ENCODE measurements at places on chromosomes 5 and 9. TPM values are rescaled to one million over a fixed set of nuclear protein-coding genes. Genes with fewer than 3 reads are reported as not detected.

Gene CCNH
- 37.9 TPM for total RNA-seq

Gene CEP120
- 22.9 TPM for total RNA-seq

Gene TEK
- total RNA-seq: 1.8 TPM

Gene GPRIN1
- total RNA-seq: 10.8 TPM

GRCh38 chr9:94806307-94806893 is 79.9 kb downstream of the AOPEP start:
- H3K27me3 ChIP-seq: no peaks in the 10 kb centered on the region
- H3K36me3 ChIP-seq: peaks cover 2% of the 10 kb centered on the region
- no peaks in the 10 kb centered on the region for H3K4me1 ChIP-seq
- DNase-seq: no peak

DNA sequence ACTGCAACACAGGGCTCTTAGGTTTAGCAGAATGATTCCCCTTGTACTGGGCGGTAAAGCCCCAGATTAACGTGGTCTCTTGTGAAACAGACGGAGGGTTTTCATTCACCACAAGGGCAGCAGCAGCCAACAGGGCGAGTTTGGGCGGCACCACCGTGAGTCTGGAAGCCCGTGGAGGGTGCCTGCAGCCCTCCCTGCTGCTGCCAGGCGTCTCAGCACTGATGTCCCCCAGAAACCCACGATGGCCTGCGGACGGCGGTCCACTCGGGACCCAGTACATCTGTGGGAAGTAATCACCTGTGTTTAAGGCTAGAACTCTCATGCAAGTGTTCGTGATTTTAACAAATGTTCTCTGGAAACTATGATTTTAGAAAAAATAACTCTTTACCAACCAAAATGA is 67.8 kb downstream of the IRX2 start:
- H3K4me3 ChIP-seq: no peak overlapping the region
- no peaks in the 10 kb centered on the region for H3K27me3 ChIP-seq
- H3K36me3 ChIP-seq: no peaks in the 10 kb centered on the region
- no peak overlapping the region for H3K27ac ChIP-seq

DNA sequence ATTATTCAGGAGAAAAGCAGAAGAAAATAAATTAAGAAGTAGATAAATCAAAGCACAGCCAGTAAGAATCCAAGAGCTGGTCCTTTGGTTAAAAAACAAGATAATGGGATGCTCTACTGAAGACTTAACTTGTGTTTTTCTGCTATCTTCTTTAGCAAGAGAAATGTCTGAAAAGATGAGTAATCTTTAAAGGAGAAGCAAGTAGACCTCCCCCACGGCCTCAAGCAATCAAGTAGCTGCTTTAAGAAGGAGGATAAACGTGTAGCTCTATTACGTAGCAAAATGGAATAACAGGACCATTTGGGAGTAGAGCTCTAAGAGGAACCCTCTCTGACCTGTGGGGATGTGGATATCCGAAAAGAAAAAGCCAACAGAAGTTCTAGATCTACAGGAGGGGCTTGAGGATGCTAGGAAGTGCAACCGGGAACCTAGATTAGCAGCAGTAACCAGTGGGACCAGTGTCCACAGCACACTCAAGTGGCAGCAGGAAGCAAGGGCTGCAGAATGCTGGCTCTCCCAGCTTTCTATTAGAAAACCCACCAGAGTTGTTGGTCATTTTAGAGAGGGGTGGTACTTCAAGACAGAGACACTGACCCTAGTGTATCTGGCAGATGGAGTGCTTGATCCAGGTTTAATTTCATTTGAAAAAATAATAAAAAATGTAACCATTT is 185.4 kb downstream of the GABBR2 start:
- no peak overlapping the region for H3K4me3 ChIP-seq
- H3K27ac ChIP-seq: no peak overlapping the region
- H3K4me1 ChIP-seq: no peaks in the 10 kb centered on the region
- no peaks in the 10 kb centered on the region for H3K36me3 ChIP-seq
- H3K27me3 ChIP-seq: no peaks in the 10 kb centered on the region

DNA sequence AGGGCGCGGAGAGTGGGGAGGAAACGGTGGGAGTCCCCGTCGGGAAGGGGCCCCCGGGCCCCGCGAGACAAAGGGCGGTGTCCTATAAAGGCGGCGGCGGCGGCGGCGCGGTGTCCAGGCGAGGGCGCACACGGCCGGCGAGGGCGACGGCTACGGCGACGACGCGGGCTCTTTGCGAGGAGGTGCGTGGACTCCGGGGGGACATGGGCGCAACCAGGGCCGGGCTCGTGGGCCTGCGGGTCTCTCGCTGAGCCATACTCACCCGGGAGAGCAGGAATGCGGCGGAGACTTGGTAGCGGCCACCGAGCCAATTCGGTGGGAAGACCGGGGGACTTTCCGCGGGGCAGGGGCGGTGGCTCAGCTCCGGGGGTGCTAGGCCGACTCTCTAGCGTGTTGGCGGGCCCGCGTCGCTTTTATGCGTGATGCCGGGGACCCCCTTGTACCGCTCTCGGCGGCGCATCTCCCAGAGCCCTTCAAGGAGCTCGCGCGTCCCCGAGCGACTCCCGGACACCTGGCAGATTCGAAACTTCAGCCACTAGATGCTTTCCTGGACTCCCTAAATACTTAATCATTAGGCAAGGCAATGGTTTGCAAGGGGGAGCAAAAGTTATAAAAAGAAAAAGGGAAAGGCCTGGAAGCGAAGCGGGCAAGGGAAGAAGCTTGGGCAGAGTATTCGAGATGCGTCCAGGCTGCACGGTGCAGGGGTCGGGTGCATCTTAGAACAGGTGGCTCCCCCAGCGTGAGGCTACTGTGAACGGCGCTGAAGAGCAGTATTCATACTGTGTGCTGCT is 5.9 kb upstream of the TAL2 start:
- H3K27me3 ChIP-seq: peaks cover 15% of the 10 kb centered on the region
- no peak overlapping the region for H3K27ac ChIP-seq
- H3K36me3 ChIP-seq: no peaks in the 10 kb centered on the region
- peak; percentile 43 for DNase-seq
